Activated T-cell treated with anti-CD3 and anti-CD28 coated beads for 1 hour (primary cell): ENCODE measurements at places on chromosomes 11 and 22.

DNA sequence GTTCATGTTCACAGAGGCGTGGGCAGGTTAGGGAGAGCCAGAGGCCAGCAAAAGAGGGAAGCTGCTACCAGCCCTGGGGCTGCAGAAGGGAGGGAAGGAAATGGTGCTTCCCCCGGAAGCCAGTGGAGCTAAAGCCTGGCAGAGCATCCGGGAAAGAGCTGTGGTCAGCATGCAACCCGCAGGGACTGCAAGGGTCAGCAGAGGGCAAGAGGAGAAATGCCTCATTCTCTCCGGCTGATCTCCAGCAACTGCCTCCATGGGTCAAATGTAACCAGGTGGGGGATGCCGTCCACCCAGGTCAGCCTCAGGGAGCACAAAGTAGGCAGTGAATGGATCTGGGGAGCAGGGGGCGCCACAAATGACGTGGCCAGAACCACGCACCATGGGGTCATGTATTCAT is 36.9 kb upstream of the PRR5 start:
- DNase-seq = no peak

GRCh38 chr11:1597994-1598380 is at the start of gene KRTAP5-2:
Gene KRTAP5-2, minus strand, starts transcription at chr11:1598294. Its CDS starts 44 bp downstream, at chr11:1598250.
- no peak for DNase-seq

- DNase-seq = no peak
These were observed 18.3 kb downstream of the CYTH4 start for GRCh38 chr22:37300551-37301017.

DNA sequence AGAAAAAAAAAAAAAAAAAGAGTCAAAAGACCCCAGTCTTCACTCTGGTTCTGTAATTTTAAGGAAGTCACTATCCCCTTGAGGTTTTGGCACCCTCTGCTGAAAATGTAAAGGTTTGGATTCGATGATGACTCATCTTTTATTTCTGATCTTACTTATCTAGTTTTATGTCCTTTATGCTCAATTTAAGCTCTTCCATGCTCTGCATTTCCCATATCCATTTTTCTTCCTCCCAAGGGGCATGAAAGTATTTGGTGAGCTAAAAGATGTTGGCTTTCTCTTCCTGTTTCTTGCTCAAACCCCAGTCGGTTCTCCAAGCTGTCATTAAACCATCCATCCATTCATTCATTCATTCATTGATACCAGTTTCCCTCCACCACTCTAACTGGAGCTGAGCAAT is 61.0 kb upstream of the CDON start:
- no peak for DNase-seq

DNA sequence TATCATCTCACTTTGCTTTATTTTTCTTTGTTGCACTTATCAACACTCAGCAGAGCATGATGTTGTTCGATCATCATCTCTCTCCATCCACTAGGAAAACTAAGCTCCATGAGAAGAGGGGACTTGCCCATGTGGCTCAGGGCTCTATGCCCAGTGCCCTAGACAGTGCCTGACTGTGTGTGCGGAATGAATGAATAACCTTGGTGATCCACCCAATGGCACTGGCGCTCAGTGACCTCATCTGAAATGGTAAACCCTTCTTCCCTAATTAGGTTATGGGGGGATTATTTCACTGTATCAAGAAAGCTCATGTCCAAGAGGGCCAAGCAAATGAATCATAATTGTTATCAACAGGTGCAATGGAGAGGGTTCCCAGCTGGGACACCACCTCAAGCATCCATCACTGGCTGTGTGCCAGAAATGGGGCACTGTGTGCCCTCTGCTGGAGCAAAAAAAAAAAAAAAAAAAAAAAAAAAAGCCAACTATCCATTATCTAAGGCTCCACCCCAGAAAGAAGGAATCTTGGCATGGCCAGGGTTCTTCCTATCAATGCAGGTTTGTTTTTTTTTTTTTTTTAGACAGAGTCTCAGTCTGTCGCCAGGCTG is 172.6 kb downstream of the LARGE1 start:
- DNase-seq = no peak

DNA sequence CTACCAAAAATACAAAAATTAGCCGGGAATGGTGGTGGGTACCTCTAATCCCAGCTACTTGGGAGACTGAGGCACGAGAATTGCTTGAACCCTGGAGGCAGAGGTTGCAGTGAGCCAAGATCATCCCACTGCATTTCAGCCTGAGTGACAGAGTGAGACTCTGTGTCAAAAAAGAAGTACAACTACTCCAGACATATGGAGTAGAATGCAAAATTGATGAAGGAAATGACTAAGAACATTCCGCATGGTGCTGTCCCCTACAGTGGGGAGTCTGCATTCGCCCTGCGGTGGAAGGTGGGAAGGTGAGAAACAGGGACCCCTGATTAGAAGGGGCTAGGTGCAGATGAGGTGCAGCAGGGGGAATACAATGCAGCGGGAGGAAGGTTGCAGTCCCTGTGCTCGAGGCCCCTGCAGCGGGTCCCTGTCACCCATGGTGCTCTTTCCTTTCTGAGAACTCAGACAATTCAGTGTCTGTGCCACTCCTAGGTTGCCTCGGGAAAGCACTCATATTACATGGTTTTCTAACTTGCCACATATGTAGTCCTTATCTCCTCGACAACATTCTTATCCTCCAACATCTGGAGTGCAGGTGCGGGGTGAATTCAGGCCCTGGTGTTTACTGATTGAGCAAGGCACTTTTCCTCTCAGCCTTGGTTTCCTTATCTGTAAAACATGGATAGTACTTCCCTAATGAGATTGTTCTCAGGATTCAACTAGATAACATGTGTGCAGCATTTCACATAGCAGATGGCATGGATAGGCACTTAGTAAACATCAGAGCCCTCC is 5.2 kb downstream of the POLD4 start:
- DNase-seq = no peak

DNA sequence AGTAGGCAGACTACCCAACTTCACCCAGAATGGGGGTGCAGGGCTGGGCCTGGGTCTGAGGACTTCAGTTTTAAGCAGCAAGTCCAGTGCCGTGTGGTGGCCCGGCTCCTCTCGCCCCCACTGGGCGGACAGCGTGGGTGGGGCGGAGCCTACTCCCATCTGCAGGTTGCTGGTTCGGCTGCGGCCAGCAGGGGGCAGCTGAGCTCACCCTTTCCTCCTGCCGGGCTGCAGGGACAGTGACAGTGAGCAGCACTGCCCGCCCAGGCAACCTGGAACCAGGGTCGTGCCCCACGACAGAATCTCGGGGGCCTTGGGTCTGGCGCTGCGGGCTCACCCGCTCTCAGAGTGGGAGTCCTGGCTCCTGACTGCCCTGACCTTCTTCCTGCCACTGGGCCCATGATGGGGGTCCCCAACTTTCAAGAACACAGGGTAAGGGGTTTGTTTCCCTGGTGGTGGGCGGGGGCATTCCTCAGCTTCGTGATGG is 6.2 kb upstream of the NEAT1 start:
- DNase-seq = peak; percentile 88
